ENCODE measurements at places on chromosomes 3 and 15.

GRCh38 chr15:75666823-75667501, 19.2 kb downstream of the SNX33 start:
- peak; percentile 97 for DNase-seq

DNA sequence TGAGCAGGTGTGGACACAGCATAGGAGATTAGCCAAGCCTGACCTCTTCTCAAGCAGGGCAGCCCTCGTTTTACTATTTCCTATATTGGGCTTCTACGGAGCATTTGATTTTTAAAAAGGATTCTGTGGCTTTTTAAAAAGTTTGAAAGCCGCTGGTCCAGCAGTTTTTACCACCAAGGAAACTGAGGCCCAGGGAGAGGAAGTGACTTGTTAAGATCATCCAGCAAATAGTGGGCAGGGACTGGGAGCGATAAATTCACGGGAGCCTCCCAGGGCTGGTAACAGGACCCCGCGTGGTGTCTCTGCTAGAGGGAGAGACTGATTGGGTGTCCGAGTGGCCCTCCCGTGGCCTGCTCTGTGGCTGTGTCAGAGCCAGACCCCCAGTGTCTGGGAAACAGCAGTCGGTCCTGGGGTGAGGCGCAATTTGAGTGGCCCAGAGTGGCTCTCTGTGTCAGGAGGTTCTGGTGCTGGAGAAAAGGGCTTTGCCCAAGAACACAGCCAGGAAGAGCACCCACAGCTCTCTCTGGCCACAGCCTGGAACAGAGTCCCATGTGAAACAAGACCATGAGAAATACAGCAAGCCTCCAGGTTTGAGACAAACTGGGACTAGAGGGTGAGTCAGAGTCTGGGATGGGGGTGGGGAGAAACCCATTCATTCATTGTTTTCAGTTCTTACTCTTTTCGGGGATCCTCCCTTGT, 4.2 kb downstream of the FURIN start:
- no peak for DNase-seq

DNA sequence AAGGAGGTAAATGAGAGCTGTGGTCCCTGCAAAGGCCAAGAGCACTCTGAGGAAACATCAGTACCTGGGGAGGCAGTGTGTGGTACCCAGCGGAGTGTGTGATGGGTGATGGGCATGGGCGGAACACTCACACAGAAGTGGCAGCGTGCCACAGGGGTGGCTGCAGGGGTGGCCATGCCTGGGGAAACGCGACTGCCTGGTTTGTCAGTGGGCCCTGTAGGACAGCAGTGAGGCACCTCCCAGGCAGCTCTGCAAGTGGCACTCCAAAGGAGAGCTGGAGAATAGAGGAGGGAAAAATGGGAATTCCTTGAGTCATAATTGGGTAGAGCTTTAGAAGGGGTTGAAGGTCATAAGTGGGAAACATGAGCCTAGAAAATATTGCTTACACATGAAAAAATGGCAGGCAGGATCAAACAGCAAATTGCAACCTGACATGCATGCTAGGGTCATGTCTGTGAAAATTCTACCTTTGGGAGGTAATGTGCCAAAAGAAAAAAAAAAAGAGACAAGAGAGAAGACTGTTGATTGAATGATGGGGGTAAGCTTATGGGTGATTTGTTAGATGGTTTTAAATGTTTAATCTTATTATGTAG, 138.4 kb downstream of the RPLP1 start:
- no peak for DNase-seq

- no peak for DNase-seq
Observed at GRCh38 chr3:28139967-28140634, 101.3 kb upstream of the CMC1 start.

DNA sequence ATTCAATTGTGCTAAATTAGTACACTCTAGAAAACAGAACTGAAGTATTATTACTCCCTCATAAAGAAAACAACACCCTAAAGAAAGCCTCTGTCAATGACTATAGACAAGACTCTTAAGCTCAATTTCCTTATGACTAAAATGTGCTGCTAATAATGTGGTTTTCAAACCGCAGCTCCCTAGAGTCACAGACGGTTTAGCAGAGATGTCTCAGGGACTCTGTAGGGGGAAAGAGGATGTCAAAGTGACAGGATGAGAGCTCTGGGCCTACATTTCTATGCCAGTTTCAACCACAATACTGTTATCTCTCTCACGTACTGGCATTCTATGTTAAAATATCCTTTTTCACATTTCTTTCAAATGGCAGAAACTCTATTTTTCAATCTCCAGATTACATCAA, 37.6 kb upstream of the WDR49 start:
- DNase-seq = no peak

- no peak for DNase-seq
Observed at GRCh38 chr15:62150445-62150844, 14.6 kb downstream of the C2CD4B start.

Measured in fibroblast of skin of left biceps (primary cell).